ENCODE measurements at places on chromosomes 7 and 10.

GRCh38 chr7:73879977-73880681 is 19.2 kb downstream of the TMEM270 start:
- DNase-seq, result no peak

DNA sequence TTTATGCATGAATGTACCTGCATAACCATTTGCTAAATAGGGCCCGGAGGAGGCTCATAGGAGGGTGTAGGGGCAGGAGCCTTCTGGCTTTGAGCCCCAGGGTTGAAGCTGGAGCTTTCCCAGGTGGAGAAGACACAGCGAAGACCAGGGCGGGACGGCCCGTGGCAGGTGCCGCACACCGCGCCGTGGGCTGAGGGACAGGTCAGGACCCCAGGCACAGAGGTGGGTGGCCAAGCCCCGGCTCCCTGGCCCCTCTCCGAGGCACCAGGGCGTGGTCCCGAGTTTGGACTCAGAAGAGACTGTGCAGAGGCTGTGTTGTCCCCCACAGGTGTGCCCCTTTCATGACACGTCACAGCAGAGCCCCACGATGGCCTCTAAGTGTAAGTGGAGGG is 56.5 kb downstream of the PWWP2B start:
- DNase-seq, result no peak

DNA sequence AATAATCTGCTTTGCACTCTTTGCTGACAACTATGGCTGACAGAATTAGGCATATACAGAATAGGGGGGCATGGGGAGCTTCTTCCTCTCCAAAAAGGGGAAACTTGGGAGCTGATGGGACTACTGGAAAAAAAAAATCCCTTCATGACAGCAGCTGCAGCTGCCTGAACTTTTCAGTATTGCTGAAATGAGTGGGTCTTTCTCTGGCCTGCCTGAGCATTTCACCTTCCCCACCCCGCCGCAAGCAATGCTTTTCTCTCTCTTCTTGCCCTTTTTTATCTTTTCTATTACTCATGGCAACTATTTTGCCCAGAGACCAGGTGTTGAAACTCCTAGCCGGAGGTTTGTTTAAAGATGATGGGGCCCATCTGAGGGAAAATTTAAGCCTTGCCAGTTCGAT is 244.9 kb downstream of the SEMA3D start:
- DNase-seq, result no peak

GRCh38 chr10:74063256-74063655 is 65.3 kb downstream of the VCL start:
- DNase-seq, result no peak

- no peak for DNase-seq
These were observed 585.0 kb upstream of the MBL2 start for GRCh38 chr10:53357587-53357986.

All from H1 (cell line).